Activated CD8-positive, alpha-beta memory T cell treated with anti-CD3 and anti-CD28 coated beads for 48 hours (primary cell): ENCODE measurements at places on chromosomes 3 and 15.

GRCh38 chr3:49518441-49518840, 35.8 kb upstream of the BSN start:
- no peak for DNase-seq

GRCh38 chr15:30956216-30957124, 35.0 kb downstream of the MTMR10 start:
- no peak for DNase-seq

DNA sequence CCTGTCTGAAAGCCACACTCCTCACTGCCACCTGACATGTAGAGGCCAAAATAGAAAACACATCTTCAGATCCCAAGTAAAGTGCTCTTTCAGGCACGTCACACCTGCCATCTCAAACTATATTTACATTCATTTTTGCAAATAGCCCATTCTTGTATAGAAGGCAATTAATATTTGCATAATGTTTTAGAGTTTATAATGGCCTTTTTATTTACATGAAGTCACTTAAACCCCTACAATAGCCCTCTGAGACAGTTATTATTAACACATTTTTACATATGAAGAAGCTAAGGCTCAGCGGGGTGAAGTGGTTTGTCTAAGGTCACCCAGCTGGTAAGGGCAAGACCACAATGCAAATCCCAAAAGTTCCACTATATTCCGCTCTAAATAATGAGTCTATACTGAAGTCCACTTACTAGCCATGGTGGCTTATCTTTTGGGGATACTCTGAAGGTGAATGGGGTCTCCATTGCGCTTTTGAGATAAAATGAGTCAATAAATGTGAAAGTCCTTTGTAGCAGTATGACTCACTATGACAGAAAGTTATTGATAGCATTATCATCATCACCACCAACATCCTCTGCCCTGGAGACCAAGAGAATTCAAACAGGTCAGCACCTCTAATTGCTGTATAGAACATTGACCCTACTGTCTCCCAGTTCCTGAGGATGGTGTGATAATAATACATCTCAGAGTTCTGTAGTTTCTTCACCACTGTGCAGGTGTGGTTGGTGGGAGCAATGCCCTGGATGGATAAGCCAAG, 155.9 kb upstream of the BCL6 start:
- no peak for DNase-seq

DNA sequence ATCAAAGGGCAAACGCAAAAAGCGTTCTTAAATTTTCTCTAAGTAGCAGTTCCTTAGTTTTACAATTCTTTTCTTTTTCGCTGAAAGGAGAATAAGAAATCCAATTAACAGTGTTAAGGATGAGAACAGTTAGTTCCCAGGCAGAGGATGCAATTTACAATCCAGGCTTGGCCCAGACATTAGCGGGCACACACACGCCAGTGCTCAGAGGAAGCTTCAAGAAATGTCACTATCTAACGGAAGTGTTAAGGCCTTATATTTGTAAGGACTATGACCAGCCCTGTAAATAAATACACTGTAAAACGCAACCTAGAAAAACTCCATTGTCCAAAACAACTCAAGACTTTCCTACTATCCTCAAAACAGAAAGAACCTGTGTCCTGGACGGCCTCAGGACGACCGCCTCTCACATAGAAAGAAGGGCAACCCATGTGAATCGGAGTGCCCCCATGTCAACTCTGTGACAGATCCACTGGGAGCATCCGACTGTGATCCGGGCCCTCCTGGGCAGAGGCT, 1.3 kb downstream of the ACAP2 start:
- DNase-seq: no peak

DNA sequence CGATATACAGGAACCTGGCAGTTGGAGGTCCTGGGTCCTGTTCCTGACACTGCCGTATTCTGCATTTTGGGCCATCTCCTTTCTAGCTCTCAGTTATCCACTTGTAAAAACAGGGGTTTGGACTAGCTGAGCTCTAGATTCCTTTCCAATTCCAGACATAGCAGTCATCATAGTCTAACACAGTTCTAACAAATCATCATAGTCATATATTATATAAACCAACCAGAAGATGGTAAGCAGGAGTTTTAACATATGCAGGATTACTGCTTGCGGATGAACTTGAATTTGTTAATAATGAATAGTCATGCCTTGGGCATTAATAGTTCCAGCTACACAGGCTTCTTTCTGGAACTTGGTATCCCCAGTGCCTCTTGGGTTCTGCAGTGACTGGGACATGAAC, 26.6 kb downstream of the MASP1 start:
- no peak for DNase-seq

GRCh38 chr3:12447075-12447474, 37.2 kb upstream of the TSEN2 start:
- no peak for DNase-seq

DNA sequence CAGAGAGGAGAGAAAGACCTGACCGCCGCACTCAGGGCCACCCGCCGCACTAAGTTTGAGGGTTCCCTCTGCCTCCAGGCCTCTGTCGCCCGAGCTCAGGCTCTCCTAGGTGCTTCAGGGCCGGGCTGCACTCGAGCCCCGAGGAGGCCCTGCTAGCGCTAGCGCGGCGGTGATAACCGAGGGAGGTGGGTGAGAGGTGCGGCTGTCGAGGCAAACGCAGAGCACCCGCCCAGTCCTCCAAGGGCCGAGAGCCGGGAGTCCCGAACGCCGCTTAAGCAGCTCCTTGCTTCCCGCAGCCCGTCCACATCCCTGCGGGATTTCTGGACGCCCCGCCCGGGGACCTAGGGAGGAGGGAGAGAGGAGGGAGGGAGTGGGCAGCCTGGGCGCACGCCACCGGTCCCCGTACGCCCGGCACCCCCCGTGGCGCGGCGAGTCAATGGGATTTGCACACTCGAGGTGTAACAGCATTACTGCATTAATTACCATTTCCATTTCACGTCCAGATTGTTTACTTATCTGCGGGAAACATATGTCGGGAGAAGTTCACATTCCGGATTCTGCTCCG, 6.8 kb downstream of the SOX14 start:
- DNase-seq: no peak

DNA sequence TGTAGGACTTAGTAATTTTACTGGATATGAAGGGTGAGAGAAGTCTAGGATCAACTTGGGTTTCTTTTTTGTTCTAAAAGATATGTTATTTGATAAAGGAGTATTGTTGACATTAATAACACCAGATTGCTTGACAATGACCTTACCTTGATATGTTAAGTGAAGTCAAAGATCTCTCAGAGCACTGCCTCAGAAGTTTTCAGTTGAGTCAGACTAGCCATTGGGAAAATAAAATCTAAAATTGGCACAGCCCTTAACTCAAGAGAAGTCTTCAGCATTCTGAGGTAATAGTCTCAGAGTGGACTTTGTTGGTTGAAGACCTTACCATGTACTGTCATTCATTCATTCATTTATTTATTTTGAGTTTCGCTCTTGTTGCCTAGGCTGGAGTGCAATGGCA, 22.4 kb upstream of the ZNF609 start:
- no peak for DNase-seq

GRCh38 chr15:25431836-25432561, 6.8 kb downstream of the UBE3A start:
- DNase-seq: no peak

DNA sequence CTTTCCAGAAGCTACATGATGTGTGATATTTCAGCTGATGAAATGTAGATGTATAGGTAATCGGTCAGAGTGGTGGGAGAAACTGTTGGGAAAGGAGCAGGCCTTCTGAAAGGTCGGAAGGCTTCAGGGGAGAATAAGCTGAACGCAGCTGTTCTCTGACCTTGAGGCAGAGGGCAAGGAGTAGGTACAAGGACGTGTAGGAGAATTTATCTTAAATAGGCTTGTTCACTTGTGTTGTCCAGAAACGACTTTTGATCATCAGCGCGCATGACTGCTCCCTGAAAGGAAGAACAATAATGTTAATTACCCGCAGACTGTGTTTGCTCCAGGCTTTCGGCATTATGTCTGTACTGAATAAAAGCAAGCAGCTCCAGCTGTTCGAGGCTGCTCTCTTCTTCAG, 39.6 kb downstream of the GPR160 start:
- no peak for DNase-seq

DNA sequence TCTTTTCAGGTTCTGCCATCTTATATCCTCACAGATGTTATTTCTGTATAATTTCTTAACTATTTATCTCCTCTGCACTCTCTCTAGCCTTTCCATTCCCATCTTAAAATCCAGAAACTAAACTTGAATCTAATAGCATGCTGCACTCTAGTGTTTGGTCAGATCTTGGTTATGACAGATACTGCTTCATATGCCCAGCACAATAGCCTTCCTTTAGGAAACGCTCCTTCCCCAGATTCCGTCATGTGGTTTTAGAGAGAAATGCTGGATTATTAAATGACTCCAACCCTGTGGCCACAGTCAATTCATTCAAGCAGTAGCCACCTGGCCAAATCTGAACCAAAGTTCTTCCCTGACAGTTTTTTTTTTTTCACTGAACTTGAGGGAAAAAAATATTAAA, 19.4 kb downstream of the RASGRP1 start:
- DNase-seq: no peak

DNA sequence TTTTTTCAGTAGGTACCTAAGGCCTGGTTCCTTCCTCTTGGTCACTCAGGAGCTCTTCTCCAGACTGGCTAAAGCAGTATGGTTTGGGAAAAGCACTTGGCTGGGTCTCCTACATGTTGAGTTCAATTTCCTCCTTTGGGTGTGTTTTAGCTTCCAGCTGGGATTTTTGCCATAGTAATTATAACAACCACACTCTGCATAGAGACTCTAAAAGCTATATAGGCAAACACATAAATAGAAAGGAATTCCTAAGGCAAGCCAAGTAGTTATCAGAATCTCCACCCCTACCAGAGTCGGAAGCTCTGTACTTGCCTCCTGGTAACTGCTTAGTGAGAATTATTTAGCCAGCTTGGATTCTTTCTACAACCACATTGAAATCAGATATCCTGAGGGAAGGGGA, 48.6 kb downstream of the FOXL2 start:
- no peak for DNase-seq

GRCh38 chr3:122247087-122247824, 63.8 kb downstream of the CASR start:
- no peak for DNase-seq

- DNase-seq: no peak
These were observed 150.1 kb downstream of the ATG7 start for GRCh38 chr3:11422291-11422690.

DNA sequence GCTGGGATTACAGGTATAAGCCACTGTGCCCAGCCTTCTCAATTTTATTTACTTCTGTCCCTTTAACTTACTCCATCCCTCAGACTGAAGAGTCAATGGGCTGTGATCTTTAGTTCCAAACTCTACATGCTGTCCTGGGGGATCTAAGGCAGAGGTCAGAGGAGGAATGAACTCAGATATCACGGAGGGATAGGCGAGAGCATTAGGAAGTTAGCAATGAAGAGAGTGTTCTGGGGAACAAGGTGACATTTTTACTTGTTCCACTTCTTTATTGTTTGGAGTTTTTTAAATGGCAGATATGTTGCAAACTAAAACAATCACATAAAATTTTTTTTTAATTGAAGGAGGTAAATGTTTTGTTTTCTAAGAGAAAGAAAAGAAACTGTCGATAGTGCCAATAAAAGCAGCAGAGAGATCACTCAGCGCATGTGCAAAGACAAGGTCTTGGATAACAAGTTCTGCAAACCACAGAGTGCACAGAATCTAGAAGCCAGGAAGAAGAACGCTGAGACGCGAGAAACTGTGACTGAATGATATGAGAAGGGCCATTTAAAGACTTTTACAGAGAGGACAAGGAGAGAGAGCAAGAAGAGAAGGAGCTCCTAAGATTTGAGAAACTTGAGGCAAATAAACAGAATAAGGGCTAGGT, 10.8 kb upstream of the CA12 start:
- DNase-seq: no peak

DNA sequence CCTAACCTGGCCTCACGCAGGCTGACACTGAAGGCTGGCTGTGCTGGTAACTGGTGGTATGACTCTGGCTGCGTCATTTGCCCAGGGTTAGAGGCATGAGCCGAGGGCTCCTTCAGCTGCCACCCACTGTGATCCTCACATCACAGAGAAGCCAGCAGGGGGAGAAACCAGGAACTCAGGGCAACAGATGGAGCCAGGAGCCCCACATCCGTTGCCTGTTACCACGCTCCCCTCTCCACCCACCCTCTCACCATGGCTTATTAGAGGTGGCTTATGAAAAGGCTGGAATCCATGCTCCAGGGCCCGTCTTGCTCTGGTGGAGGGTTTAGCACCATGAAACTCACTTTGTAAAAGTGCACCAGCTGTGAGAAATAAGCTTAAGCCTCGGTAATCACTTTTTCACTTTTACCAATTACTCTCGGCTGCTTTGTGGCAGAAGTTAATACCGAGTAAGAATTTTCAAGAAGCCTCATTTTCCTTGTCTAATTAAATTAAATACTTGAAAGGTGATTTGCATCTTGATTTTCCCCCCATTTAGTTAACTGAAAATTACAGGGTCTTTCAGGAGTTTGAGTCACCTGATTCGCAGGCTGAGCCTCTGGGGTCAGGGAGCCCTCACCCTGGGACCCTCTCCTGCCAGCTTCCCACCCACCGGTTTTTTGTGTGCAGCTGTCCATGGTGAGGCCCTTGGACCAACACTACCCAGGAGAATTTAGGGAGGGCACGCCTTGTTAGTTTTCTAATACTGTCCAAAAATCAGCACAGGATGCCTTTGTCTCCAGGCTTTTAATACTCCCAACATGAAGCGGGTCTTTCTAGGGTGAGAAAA, 60.9 kb downstream of the ASB7 start:
- DNase-seq: no peak

DNA sequence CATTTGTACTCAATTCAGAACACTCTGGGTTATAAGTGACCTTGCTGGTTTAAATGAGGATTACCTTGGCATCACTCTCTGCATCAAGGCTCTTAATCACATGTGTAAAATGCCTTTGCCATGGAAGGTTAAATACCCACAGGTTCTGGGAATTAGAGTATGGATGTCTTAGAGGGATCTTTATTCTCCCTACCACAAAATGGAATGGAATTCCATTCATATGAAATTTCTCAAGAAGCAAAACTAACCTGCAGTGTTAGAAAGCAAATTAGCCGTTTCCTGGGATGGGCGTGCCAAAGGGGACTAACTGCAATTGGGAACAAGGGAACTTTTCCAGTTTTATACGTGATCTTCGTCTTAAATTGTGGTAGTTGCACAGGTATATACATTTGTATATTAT, 39.8 kb downstream of the TBL1XR1 start:
- DNase-seq: no peak

DNA sequence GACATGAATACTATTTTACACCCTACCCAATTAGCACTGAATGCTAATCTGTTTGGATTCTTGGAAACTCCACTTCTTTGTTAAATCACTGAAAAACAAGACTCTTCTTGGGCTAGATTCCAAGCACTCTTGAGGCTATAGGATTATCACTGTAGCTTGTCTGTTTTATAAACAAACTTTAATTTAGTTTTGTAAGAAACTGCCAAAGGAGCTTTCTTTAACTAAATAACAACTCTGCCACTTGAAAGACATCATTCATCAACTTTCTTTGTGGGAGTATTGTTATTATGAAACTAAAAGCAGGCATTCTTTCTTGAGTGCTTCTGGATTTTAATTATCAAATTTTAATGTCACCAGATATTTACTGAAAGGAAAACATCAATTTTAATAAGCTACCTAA, 24.1 kb downstream of the CBLB start:
- no peak for DNase-seq

- no peak for DNase-seq
These were observed 25.9 kb upstream of the SPRED1 start for GRCh38 chr15:38226608-38227266.
